Stimulated activated memory B cell treated with anti-CD40 and anti-IgM and Interleukin-4, amounts not matched to agents 10 μg/mL and 1 μg/mL and 100 μg/mL, for 72 hours (primary cell): ENCODE measurements at places on chromosomes 4 and X.

GRCh38 chr4:183658362-183659028 lies 490 bp downstream of the RWDD4 start:
- peak; percentile 60 for ATAC-seq

- no peak for ATAC-seq
Measured at GRCh38 chr4:168677063-168677462, 180.2 kb downstream of the PALLD start.

DNA sequence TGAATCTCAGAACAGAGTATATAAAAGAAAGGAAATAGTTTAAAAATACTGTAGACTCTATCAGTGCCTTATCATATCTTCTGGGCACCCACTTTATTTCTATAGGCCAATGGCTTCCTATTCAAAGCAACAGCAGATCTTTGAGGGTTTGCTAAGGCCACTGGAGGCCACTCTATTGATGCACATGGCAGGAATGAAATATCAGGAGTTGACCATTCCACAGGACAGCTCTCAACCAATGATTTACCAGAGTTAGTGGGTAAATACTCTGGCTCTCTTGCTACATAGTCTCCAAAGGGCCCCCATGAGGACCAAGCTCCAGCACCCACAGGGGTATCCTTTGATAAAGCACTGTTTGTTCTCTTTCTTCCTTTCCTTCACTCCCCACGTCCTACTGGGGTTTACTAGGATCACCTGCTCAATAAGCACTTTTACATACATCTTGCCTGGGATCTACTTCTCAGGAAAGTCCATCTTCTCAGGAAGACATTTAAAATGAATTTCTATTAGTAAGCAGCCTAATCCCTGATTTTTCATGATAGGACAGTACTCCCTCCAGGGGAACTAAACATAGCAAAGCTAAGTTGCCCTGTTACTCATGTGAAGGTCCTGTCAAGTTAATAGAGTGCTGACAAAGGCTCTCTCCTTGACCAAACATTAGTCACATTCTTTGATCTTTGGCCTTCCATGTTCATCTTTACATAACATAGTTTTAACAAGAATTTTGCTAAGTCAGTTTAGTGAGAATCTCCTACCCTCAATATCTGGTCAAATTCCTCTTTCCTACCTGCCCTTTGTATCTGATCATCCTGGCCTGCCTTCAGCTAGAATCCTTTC lies 459.7 kb downstream of the GRXCR1 start:
- no peak for ATAC-seq

- no peak for ATAC-seq
Measured at GRCh38 chrX:112644713-112645112, 35.0 kb downstream of the LHFPL1 start.

GRCh38 chr4:145496292-145496691 lies 14.6 kb downstream of the SMAD1 start:
- no peak for ATAC-seq

DNA sequence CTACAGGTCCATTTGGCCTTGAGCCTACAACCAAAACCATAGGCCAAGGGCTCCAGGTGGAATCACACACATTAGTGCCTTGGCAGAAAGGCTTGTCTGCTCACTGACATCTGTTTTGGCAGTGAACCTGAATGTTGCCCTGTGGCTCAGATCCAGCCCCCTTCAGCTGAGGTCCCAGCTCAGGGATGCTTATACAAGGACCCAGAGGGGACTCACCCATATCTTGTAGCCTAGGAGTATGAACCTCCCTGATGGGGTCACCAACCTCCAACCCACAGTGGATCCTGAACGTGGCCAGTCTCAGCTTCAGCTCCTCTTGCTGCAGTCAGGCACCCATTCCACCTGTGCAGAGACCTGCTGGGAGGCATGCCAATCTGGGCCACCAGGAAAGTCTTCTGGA lies 50.8 kb upstream of the HMX1 start:
- no peak for ATAC-seq

DNA sequence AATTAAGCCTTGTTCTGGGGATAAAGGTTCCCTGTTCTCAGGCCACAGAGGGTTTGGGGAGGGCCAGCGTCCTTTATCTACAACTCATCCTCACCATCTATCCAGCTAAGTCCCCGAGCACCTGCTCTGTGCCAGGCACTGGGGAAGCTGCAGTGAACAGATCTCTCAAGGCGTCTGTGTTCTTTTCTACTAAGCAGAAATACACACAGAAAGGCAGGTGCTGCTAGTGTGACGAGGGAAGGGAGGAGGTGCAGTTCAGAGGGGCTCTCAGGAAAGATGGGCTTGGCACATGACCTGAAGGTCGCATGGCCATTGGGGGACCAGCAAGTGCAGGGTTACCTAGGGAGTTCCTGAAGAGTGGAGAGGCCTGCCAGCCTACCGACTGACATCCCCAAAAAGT lies 352.2 kb downstream of the NR3C2 start:
- no peak for ATAC-seq

- ATAC-seq = no peak
Measured at GRCh38 chr4:544386-545105, 31.5 kb downstream of the TMEM271 start.
